ENCODE measurements at places on chromosomes 7 and 10.

GRCh38 chr7:158309868-158310763, 277.5 kb downstream of the PTPRN2 start:
- DNase-seq = no peak

- peak; percentile 26 for DNase-seq
Observed at GRCh38 chr7:143205560-143206293, 16.1 kb upstream of the TAS2R40 start.

DNA sequence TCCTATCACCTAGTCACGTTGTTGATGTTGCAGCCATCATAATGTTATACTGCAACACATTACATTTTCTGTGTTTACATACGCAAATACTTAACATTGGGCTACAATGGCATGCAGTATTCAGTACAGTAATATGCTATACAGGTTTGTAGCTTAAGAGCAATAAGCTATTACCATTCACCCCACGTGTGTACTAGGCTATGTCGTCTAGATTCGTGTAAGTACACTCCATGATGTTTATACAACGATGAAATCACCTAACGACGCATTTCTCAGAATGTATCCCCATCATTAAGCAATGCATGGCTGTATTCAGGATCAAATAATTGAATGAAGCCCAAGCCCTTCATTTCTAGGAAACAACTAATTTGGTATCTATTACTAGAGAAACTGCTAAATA, 43.4 kb upstream of the C1GALT1 start:
- no peak for DNase-seq

- DNase-seq = no peak
Observed at GRCh38 chr10:44828508-44829142, 82.5 kb upstream of the TMEM72 start.

DNA sequence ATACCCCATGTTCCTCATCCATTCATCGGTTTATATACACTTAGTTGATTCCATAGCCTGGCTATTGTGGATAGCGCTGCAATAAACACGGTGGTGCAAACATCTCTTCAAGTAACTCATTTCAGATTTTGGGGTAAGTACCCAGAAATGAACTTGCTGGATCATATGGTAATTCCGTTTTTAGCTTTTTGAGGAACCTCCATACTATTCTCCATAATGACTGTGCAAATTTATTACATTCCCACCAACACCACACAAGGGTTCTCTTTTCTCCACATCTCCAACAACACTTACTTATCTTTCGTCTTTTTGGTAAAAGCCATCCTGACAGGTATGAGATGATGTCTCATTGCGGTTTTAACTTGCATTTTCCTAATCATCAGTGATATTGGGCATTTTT, 3.7 kb downstream of the NPFFR1 start:
- no peak for DNase-seq

GRCh38 chr10:47042780-47043750, 131.8 kb downstream of the PTPN20 start:
- no peak for DNase-seq

GRCh38 chr7:4208086-4208485, 474.0 kb upstream of the FOXK1 start:
- no peak for DNase-seq

DNA sequence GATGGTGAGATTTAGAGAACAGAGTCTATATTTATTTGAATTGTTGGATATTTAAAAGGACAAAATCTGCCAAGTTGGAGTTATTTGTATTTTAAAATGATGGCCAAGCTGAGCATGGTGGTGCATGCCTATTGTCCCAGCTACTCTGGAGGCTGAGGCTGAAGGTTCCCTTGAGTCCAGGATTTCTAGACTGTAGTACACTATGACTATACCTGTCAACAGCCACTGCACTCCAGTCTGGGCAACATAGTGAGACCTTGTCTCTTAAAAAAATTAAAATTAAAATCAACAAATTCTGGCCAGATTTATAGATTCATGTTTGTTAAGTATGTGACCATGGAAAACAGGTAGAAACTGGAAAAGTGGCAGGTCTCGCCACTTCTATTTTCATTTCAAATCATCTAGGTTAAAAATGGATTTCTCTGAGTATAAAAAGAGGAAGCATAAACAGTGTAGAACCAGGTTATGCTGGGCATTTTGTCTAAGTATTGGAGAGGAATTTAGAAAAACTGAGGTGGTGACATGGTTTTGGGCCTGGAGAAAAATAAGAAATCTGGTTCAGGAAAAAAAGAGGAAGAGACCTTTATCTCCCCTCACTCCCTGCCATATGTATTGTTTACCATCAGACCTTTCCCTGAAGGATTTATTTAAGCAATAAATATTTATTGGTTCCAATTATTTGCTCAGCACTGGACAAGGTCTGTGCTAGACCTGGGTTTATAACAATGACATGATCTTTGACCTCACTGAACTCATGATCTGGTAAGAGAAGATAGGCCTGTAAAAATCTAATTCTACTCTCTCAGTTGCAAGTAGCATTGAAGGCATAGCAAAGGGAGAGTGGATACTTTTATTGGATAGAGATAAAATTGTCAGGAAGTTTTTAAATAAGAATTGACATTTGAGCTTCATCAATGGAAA, 134.2 kb downstream of the TSPAN12 start:
- DNase-seq = no peak

DNA sequence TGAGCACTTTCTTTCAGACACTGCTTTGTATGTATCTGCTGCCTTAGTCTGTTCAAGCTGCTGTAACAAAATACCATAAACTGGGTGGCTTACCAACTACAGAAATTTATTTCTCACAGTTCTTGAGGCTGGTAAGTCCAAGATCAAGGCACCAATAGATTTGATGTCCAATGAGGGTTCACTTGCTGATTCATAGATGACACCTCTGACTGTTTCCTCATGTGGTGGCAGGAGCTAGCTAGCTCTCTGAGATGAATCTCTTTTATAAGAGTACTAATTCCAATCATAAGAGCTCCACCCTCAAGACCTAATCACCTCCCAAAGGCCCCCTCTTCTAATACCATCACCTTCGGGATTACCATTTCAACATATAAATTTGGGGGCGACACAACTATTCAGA, 76.6 kb upstream of the ADO start:
- DNase-seq = no peak

DNA sequence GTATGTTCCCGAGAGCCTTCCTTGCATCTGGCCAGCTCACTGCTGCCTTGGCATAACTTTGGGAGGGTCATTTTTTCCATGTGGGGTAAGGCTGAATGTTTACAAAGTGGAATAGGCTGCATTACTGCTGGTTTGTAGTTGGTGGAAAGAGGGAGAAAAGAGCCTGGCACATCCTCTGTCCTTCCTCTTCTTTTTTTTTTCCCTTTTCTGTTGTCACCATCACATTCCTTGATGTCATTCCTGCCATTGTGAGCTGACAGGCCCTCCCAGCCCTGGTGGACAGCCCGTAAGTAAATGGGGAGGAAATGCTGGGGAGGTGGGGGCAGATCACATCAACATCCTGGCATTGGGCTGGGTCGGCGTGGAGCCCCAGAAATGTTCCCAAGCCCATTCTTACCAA, at the start of gene GARIN1A:
Gene GARIN1A, plus strand, starts transcription at position 301 of the 400 bp plus-strand sequence. CDS start 106 bp downstream, outside the sequence.
- DNase-seq = no peak

DNA sequence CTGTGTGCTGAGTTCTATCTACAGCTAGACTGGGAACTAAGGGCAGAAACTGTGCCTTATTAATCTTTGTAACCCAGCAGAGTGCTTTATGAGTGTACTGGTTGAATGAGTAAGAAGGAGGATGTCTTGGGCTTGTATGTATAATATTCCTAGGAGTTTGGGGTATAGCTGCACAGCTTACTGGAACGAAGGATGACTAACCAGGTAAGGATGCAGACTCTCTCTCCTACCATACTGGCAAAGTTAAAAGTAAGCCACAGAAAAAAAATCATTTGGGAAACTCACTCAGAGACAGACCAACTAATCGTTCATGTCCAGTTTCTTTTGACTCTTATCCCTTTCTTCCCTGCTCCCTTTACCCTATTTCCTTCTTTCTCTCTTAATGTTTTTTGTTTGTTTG, 1.4 kb upstream of the DHTKD1 start:
- no peak for DNase-seq

GRCh38 chr10:124010563-124011131, 82.8 kb downstream of the CHST15 start:
- no peak for DNase-seq

DNA sequence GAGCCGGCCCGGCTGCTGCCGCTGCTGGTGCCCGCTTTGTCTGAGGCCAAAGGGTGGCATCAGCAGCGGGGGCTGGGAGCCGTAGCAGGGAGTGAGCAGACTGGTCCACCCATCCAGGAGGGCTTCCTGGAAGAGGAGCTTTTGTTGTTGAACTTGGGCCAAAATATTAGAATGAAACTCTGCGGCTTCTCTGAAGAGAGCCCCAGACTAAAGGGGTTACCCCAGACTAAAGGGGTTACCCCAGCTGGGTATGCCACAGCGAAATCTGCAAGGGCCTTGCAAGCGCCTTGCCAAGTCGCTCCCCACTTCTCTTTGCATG, 154.7 kb upstream of the ZMIZ1 start:
- DNase-seq = no peak

- DNase-seq = no peak
Observed at GRCh38 chr10:48800007-48800675, 115.5 kb downstream of the WDFY4 start.

DNA sequence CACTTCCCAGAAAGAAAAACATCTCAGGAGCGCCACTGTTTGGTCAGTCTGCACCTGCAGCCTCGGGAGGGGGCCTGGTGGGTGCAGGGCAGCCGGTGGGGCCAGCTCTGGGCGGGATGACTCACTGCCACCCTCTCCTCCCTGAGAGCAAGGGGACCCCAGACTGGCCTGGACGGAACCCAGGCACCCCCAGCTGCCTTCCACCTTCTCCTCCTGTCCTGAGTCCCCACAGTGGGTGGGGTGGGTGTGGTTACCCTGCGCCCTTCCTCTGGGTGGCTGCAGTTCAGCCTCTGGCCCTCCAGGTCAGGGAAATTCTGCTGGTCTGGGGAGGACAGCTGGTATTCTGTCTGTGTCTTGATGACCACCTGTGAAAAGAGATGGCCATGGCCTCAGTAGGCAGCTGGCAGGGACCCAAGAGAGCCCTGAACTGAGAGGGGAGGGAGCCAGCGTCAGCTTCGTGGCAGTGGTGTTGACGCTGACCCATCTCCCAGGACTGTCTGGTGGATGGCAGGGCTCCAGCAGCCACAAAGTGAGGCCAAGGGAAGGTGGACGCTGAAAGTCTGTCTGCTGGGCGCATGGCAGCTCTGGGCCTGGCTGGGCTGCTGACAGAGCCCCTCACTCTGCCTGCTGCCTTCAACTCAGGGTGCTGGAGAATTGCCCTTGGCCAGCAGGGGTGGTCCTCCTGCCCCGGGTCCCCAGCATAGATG, 8.9 kb downstream of the CALY start:
- DNase-seq = no peak

- DNase-seq = no peak
Observed at GRCh38 chr7:40276061-40276460, 141.3 kb downstream of the SUGCT start.

GRCh38 chr10:95606922-95607321, 45.8 kb upstream of the SORBS1 start:
- DNase-seq = no peak

DNA sequence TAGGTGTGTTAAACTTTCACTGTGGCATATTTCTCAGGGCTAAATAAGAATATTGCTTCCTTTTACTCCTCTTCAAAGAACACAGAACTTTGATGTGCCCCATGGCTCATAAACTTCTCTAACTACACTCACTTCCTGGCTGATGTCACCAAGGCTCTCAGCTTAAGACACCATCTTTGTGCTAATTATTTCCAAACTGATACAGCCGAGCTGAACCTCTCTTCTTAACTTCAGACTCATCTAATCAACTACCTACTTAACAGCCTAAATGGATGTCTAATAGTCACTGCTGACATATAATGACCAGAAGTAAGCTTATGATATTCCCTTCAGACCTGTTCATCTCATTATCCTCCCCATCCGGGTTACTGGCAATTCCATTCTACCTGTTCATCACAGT, 3.6 kb downstream of the C10orf67 start:
- DNase-seq = peak; percentile 35

GRCh38 chr10:32376771-32377170, 29.8 kb upstream of the EPC1 start:
- DNase-seq = no peak

DNA sequence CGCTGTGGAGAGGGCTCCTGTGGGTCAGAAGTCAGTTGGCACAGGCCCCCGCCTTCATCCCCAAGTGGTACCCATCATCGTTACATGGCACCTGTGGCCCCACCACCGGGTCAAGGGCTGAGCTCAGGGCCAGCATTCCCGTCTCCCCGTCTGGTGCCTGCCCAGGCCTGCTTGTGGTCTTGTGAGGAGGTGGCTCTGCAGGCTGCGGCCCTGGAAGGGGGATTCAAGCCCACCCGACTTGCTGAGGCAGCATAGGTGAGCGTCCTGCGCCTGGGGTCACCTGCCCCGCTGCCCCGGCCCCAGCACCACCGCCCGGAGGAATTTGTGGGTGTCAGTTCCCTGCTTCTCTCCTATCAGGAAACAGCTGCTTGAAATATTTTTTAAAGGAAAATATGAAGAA, 53.0 kb upstream of the EN2 start:
- DNase-seq = no peak

DNA sequence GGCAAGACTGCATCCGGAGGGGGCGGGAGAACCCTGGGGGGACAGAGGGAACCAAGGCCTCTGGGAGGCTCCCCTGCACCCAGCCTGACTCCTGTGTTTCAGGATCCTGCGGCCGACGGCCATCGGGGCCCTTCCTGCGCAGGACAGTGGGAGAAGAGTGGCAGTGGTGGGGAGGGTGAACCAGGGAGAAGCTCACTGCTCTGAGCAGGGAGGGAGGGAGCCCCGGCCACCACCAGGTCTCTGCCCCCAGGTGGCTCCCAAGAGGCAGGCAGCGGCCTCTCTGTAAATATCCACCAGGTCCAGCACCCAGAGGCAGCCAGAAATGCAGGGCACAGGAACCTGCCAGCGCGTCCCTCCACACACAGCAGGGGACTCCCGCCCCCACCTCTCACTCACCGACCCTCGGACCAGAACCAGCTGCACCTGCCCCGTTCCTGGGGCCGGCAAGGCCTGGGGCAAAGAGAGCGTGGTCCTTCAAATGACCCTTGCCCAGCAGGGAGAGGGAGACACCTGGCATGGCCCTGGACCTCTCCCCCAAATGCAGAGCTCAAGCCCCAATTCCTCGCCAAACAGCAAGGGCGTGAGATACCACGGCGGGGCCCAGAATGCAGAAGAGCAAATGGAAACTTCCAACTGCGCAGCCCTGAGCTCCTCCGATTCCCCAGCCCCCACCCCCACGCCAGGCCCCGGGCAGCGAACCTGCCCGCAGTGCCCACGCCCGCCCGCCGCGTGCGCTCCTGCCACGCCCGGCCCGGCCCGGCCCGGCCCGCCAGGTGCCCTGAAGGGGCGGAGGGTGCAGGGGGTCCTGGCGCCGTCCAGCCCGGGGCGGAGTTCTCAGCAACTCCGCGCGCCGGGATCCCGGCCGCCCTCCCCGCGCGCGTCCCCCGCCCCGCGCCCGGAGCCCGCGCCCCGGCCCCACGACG, 805 bp downstream of the RASGEF1A start:
- DNase-seq = peak; percentile 61

GRCh38 chr7:55058314-55058713, 39.5 kb downstream of the EGFR start:
- DNase-seq = no peak
